ENCODE measurements at places on chromosomes 7 and 10.

DNA sequence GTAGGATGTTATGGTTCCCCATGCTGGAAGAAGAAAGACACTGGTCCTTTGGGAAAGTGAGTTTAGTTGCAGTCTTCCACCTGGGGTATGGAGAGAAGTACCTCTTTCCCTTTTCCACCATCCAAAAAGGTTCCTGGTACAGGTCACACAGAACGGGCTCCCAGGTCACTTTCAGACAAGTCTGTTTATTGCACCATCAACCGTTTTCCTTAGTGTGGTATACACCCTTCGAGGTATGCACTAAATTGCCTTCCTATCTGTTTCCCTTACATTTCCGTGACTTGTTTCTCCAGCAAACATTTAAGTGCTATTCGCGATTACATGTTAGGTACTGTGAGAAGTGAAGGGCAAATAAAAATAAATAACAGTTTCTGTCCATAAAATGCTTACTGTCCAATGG is 185.1 kb downstream of the ARL4A start:
- no peak for DNase-seq

GRCh38 chr7:100465299-100465698 is 1.2 kb upstream of the SPACDR start:
- no peak for DNase-seq

GRCh38 chr7:151135866-151136843 is 31.3 kb downstream of the GBX1 start:
- no peak for DNase-seq

GRCh38 chr10:127320176-127320575 is 123.8 kb upstream of the INSYN2A start:
- DNase-seq = no peak

DNA sequence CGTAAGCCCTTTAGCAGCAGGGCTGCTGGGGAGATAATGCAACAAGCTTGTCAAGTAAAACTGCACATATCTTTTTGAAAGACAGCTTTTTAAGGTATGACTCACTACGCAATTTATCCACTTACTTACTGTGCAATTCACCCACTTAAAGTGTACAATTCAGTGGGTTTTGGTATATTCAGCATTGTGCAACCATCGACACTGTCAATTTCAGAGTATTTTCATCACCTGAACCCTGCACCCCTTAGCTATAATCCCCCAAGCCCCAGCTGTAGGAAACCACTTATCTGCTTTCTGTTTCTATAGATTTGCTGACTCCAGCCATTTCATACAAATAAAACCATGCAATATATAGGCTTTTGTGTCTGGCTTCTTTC is 168.0 kb downstream of the PTPN20 start:
- no peak for DNase-seq

DNA sequence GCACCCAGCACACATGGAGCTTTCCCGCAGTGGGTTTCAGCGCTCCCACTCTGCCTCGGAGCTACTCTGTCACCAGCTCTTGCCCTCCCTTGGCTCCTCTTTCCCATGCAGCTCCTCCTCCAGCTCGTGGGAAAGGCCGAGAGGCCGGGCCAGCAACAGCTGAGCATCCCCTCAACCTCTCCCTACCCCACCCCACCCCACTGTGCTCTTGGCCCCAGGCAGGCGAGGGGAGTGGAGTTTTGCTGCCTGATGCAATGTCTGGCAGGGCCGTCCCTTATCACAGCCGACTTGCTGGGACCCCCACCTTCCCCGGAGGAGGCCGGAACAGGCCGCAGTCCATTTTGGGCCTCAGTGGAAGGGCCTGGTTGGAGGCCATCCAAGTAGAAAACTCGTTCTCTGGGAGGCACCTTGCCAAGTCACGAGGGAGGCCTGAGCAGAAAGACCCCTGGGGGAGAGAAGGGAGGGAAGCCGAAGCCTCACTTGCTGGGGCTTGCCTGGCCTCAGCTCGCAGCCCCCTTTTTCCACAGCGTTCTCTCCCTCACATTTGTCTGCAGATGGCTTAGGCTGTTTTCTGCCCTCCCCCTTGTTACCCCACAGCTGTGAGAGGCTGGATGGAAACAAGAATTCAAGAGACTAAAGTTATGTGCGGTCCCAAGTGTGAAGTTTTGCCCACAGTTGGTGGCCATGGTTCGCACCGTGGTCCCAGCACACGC is 35.3 kb downstream of the CHST3 start:
- DNase-seq = no peak

DNA sequence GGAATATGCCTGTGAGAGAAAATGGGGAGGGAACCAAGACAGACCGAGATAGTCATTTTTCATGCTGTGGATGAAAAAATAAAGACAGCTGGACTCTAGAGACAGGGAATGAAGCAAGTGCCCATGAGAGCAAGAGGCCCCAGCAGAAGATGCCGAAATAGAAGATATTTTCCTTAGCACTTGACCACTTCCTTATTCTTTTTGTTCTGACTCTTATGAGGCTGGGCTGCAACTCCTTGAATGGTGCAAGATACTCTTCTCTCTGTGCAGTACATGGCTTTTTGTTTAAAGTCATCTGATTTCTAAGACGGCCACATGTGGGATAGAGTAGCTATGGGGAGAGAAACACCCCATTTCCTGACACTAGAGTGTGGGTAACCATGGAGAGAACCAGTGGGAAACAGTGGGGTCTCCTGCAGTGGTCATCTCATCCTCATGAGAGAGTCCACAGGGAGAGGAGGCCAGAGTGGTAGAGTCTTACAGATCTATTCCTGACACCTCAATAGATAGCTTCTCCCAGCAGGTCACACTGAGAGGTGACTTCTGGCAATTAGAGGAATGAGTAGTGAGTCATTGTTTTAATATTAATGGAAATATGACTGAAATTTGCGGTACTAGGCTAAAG is 18.0 kb upstream of the VCL start:
- DNase-seq = peak; percentile 74

DNA sequence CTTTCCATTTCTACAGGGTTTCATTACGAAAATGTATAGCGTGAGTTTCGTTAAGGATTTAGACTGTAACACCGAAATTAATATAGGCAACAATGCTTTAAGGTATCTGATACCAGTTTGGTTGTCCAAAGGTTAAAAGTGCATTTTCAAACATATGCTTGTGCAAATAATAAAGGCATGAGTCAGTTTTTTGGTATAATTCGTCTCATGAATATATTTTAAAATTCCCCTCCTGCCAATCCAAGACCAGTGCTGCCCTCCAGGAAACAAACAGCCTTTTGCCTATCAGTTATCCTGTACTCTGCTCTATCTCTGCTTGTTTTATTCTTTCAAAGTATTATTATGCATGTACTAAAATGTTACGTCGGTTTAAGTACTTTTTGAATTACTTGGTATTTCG is 2.0 kb downstream of the LCOR start:
- no peak for DNase-seq

DNA sequence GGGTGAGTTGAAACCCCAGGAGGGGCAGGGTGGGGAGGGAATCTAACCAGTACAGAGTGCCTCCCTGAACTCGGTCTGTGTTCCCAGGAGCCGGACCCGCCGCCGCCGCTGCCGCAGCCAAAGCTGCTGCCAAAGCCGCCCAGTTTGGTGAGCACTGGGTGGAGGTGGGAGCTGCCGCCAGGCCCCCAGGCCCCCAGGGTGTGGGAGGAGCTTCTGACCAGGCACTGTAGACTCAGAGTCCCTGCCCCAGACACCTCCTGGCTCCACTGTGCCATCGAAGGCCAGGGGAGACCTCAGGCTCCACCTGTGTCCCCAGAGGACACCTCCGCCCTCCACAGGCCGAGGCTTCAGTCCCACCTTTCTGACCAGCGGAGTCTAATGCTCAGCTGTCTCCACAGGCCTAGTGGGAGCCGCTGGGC is 20.4 kb upstream of the LIMK1 start:
- no peak for DNase-seq

- DNase-seq = no peak
These were observed 111.8 kb downstream of the EGFR start for GRCh38 chr7:55130395-55131141.

- DNase-seq = no peak
These were observed 301.4 kb downstream of the AHR start for GRCh38 chr7:17599733-17600339.

GRCh38 chr7:4437916-4438315 is 244.2 kb upstream of the FOXK1 start:
- DNase-seq = no peak

GRCh38 chr10:128579901-128580300 is 453.7 kb upstream of the MKI67 start:
- DNase-seq = no peak

- no peak for DNase-seq
These were observed 106.5 kb upstream of the TMEM72 start for GRCh38 chr10:44804661-44805060.

DNA sequence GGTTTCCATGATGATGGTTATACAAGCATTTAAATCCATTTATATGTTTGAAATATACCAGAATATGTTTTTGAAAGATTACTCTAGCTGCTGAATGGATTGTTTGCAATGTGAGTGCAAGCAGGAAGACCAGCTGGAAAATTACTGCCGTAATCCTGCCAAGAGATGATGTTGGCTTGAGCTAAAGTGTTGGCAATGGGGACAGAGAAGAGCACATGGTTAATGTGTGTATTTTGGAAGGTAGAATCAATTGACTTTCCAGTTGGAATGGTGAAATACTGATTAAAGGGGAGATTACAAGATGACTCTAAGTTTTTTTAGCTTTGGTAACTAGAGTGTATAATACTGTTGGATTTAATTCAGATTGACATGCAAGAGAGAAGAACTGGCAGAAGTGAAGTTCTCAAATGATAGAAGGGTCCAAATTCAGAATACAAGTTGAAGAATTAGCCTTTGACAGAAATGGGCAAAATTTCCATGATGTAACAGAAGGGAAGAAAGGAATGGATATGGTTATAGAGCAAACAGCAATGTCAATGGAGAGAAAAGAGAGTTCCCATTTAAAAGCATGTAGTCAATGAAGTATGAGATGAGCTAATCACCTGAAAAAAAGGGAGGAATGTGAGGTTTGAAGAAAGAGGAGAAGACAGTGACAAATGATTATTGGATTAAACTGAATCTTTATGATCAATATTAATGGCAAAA is 422.0 kb downstream of the CDC14C start:
- DNase-seq = no peak

GRCh38 chr7:87426160-87426559 is 49.3 kb downstream of the ABCB4 start:
- DNase-seq = no peak

- DNase-seq = no peak
These were observed 724.2 kb upstream of the CELF2 start for GRCh38 chr10:10293481-10293951.

GRCh38 chr7:102892631-102893278 is 20.0 kb upstream of the LRRC17 start:
- DNase-seq = peak; percentile 44

Measured in inflammatory macrophage treated with lipopolysaccharide for 1 hour (primary cell).